ENCODE measurements at places on chromosomes 2 and 18. TPM values are rescaled to one million over a fixed set of nuclear protein-coding genes. Genes with fewer than 3 reads are reported as not detected.

DNA sequence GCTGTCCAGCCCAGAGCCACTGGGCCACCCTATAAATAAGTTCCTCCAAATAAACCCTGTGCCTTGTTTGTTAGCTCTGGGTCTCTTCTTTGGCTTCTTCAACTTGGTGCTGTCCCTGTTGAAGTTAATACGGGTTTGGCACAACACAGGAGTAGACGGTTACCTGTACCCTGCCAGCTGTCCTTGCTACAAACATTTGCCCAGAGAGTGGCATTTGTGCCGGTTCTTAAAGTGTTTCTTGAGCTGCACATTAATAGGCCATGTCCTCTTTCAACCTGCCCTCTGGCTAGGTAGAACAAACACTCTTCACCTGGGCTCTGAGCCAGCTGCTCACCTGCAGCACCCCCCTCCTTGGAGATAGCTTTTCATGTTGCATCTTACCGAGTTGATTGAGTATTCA lies 139.2 kb downstream of the NEDD4L start:
- no peak overlapping the region for H3K27ac ChIP-seq
- no peaks in the 10 kb centered on the region for H3K36me3 ChIP-seq
- H3K4me3 ChIP-seq = no peak overlapping the region
- no peak for DNase-seq
- H3K4me1 ChIP-seq = peaks cover 39% of the 10 kb centered on the region
- no peaks in the 10 kb centered on the region for H3K27me3 ChIP-seq

The UCN gene
- total RNA-seq = 3.9 TPM

The FTCDNL1 gene
- 2.9 TPM for total RNA-seq

DNA sequence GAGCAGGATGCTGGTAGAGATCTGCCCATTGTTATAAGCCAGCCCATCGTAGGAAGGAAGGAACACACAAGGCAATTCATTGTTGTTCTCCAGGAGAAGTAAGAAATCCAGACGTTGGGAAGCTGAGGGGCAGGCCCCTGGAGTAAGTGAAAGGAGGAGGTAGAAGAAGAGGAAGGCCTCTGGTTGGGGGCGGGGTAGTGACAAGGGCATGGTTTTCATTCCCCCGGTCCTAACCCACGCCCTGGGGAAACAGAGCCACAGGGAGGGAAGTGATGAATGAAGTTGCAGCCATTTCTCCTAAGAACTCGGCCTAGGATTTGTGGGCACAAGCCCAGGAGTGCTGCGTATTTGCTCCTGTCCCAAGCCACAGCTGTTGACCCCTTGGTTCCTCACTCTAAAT lies 18.0 kb downstream of the LBH start:
- no peak for DNase-seq
- no peak overlapping the region for H3K4me3 ChIP-seq
- no peaks in the 10 kb centered on the region for H3K4me1 ChIP-seq

- H3K4me3 ChIP-seq = no peak overlapping the region
- DNase-seq = no peak
- H3K36me3 ChIP-seq = no peaks in the 10 kb centered on the region
- H3K4me1 ChIP-seq = peaks cover 14% of the 10 kb centered on the region
- no peaks in the 10 kb centered on the region for H3K27me3 ChIP-seq
- H3K27ac ChIP-seq = no peak overlapping the region
Observed at GRCh38 chr2:58064086-58064485, 17.5 kb downstream of the VRK2 start.

GRCh38 chr2:35080231-35080910 lies 1275.2 kb upstream of the CRIM1 start:
- H3K27ac ChIP-seq = no peak overlapping the region
- H3K4me3 ChIP-seq = no peak overlapping the region
- no peaks in the 10 kb centered on the region for H3K36me3 ChIP-seq
- H3K27me3 ChIP-seq = no peaks in the 10 kb centered on the region
- DNase-seq = no peak
- no peaks in the 10 kb centered on the region for H3K4me1 ChIP-seq

GRCh38 chr2:20884829-20885228 lies 61.9 kb upstream of the LDAH start:
- no peaks in the 10 kb centered on the region for H3K27me3 ChIP-seq
- H3K36me3 ChIP-seq = no peaks in the 10 kb centered on the region
- no peak overlapping the region for H3K27ac ChIP-seq
- H3K4me3 ChIP-seq = no peak overlapping the region
- no peak for DNase-seq
- no peaks in the 10 kb centered on the region for H3K4me1 ChIP-seq

The AQP12B gene
- not detected for total RNA-seq

DNA sequence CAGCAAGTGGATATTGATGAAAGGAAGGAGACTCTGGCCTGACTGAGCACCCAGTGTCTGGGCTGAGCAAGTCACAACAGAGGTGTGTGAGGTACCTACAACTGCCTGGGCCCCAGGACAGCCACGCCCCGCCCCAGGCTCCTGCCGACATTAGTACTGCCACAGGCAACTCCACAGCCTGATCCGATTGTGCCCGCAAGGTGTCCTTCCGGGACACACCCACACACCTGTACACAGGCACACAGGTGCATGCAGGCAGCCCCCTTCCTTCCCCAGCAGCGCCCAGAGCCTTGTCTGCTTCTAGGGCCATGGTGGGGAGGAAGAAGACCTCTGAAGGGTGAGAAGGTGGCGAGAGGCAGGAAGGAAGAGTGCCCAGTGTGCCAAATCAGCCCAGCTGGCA lies 83.6 kb downstream of the TNS1 start:
- DNase-seq = no peak
- no peaks in the 10 kb centered on the region for H3K4me1 ChIP-seq
- H3K36me3 ChIP-seq = peaks cover 4% of the 10 kb centered on the region

DNA sequence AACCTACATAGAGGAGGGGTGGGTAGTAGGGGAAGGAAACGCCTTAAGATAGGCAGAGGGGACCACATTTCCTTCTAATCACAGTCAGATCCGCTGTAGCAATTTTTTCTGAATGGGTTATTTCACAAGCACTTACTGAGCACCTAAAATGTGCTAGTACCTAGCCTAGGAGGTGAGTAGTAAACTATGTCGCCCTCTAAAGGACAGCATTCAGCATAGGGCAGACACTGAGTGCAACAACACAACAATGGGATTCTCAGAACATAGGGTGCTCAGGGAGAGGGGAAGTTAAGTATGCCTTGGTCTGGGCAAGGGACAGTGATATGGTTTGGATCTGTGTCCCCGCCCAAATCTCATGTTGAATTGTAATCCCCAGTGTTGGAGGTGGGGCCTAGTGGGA lies 166.1 kb upstream of the RAB6C start:
- no peak overlapping the region for H3K4me3 ChIP-seq
- DNase-seq = no peak
- H3K36me3 ChIP-seq = no peaks in the 10 kb centered on the region
- no peak overlapping the region for H3K27ac ChIP-seq
- H3K4me1 ChIP-seq = no peaks in the 10 kb centered on the region

Data from sigmoid colon (tissue), 7 donors.